LHCN-M2 (cell line): ENCODE measurements at places on chromosomes 1 and 21. TPM values are rescaled to one million over a fixed set of nuclear protein-coding genes. Genes with fewer than 3 reads are reported as not detected.

LCE1C gene
- not detected in 2 replicates for total RNA-seq

TSACC gene
- not detected in 2 replicates for total RNA-seq

KCNJ9 gene
- total RNA-seq = not detected in 2 replicates

PLA2G2D gene
- not detected in 2 replicates for total RNA-seq

LENEP gene
- total RNA-seq = not detected in 2 replicates
